GM04503 (cell line): ENCODE measurements at places on chromosomes 3 and 15.

DNA sequence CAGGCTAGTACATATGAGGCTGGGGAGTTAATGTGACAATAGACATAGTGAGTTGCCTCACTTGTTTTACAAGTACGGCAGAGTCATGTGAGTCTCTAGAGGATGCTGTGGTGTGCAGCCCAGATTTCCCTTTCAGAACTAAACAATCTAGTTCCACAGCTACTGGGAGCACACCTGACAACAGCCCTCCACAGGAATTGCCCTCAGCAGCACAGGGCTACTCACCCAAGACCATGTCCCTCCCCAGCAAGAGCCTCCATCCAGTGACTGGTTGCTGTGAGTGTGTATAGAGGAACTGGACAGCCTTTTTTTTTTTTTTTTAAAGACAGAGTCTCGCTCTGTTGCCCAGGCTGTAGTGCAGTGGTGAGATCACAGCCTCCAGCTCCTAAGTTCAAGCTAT, 40.2 kb upstream of the UBE2E2 start:
- no peak for DNase-seq

DNA sequence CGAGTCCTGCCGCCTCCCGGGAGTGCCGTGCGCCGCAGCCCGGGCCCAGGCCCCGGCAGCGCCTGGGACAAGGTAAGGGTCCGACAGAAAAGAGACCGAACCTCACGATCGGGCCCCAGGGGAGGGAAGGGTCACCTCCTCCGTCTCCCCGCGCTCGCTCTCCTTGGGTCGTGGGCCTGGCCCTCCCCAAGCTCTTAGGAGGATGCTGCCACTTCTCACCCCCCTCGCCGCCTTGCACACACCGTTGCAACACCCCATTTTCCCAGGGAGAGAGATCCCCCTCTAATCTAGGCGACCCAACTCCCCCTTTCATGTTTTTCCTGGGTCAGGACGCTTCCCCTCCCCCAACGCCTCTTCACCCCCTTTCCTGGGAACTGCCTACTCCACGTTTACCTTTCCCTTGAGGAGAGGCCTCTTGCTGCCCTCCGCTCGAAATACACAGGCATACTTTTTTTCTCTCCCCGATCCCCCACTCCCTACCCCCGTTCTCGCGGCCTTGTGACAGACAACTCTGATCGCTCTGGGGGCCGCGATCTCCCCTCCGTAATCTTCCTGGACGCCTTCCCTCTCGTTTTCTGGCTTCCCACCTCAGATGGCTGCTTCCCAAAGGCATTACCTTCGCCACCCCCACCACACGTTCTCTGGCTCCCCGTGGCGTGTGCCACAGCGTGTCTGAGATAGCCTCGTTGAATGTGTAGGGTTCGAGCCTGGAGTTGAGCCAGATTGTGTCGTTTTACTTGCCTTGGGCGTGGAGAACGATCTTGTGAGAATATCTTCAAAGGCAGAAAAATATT, 688 bp downstream of the SETD5 start:
- DNase-seq = no peak

DNA sequence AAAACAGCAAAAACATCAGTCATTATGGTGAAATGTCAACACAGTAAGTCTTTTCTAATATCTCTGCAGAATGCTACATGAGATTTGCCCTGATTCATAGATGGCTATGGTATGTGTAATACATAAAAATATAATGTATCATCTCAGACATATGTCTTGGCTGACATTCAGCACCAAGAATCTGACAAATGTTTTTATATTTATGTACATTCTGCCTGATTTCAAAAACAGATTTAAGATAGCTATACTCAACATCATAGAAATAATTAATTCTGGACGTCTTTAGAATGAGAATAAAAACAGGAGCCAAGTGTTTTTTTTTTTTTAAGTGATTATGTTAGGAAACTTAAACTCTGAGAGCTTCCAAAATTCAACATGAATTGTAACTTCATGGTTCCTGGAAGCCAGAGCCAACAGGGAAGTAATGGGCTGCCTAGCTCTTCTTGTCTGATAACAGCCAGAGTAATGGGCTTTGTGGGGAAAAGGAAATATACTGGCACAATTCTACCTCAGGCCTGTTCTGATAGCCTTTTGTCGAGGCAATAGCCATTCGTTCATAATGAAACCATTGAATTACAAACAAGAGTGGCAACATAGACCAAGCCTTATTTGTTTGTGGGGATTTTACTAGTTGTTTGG, 184.4 kb downstream of the VGLL4 start:
- DNase-seq = no peak

- no peak for DNase-seq
Observed at GRCh38 chr3:12822725-12823373, 18.5 kb downstream of the RPL32 start.

DNA sequence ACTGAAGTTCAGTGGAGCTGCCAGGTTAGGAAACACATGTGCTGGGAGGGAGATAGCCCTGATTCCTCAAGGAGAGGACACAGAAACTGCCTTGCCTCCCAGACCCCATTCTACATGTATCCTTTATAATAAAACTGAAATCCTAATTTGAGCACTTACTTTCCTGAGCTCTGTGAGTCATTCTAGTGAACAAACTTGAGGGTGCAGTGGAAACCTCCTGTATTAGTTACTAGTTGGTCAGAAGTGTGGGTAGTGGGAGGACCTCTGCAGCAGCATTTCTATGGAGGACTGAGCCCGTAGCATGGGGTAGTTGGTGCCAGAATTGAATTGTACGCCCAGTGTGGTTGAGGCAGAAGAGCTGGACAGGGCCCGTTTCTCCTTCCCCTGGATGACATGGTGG, 23.9 kb downstream of the ATP1B3 start:
- DNase-seq = no peak

GRCh38 chr3:45591547-45592040, 3.0 kb upstream of the LIMD1 start:
- DNase-seq = no peak

DNA sequence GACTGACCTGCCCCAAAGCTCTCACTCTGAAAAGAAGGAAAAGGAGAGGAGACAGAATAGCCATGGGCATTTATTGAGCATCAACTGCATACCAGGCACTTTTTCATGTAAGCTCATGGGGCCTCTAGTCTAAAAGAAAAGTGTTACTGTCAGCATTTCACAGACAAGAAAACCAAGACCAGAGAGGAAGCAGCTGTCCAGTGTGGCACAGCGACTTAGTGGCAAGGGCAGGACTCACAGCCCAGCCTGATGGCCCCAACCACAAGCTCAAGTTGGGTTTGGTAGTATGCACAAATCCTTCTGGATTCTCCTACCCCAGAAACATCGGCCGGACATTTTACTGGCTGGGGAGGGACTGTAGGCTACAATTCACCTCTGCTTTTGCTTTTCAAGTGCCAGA, 5.8 kb downstream of the EFCC1 start:
- DNase-seq = no peak
